ENCODE measurements at places on chromosomes 12 and 14.

GRCh38 chr12:91422811-91423692, 240.4 kb upstream of the DCN start:
- DNase-seq, result no peak

GRCh38 chr12:130394906-130395305, 57.2 kb downstream of the PIWIL1 start:
- no peak for DNase-seq

GRCh38 chr14:103736546-103737431, 21.2 kb downstream of the ZFYVE21 start:
- no peak for DNase-seq

- no peak for DNase-seq
Observed at GRCh38 chr12:109304485-109304884, 4.6 kb downstream of the FOXN4 start.

GRCh38 chr12:109727746-109728726, 14.4 kb downstream of the FAM222A start:
- DNase-seq, result no peak

DNA sequence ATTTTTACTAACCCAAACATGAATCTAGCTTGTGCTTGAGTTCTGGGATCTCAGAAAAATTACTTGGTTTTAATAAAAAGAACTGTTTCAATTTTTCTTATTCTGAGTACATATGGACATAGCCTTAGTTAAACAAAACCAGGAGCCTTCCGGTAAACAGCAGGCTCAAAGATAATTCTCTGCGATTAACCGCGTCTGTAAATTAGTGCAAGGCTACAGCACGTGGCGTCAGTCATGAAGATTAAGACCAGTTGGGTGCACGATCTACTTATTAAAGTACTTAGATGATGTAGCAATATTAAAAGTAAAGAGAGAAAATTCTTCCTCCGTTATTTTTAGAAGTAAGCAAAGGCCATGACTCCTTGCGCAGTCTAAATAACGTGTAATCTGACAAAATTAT, 700 bp downstream of the KCNJ8 start:
- DNase-seq, result no peak

All from T-helper 17 cell (primary cell).